ENCODE measurements at places on chromosomes 13 and 19.

DNA sequence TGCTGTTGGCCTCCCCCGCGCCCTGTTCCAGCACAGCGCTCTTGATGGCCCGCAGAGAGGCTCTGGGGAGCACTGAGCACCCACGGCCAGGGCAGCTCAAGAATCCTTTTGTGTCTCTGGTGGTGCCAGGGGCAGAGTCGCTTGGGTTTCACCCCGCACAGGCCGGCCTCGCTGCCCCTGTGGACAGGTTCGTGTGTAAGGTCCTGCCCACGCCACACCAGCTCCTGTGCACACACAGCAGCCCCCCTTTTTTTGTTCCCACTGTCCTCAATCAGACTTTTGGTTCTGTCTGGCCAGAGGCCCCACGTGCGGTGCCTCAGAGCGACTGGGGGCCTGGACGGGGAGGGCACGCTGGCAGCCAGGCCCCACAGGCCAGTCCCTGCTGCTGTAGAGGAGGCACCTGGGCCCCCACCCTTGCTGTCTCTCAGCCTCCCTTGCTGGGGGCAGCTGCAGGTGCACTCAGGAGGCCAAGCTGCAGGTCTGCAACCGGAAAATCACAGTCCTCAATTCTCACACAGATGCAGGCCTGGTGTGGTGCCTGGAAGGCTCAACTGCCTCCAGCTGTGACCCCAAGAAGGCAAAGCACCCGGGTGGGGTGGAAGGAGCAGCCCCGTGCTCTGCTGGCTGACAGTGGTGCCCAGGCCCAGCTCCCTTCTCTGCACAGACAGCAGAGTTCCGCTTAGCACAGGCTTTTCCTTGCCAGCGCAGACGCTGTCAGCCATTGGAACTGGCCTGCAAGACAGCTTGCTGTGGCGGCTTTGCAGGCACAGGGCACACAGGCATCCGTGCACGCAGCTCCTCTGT is 12.6 kb upstream of the F7 start:
- DNase-seq: no peak

DNA sequence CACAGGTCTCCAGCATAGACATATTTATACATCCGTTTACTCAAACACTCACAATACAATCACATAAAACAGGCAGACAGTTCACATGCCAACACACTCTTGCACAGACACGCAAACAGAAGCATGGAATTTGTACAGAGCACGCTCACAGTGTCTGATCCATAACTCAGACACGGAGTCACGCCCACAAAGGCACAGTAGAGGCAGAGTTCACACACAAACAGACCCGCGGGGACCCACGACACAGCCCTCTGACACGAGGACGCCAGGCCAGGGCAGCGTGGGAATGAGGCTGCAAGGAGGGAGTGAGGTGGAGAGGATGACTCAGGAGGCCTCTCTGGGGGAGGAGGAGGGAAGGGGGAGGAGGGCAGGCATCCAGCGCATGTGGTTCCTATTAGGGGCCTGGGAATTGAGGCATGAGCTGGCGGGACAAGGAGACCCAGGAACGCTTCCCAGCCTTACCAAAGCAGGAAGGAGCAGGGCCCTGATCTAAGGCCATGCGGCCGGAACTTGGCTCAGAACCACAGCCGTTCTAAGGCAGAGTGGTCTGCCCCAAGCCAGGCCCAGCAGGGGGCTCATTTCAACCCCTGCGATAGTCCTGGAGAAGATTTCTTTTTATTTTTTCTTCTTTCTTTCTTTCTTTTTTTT is 9.1 kb upstream of the OLFM2 start:
- no peak for DNase-seq

DNA sequence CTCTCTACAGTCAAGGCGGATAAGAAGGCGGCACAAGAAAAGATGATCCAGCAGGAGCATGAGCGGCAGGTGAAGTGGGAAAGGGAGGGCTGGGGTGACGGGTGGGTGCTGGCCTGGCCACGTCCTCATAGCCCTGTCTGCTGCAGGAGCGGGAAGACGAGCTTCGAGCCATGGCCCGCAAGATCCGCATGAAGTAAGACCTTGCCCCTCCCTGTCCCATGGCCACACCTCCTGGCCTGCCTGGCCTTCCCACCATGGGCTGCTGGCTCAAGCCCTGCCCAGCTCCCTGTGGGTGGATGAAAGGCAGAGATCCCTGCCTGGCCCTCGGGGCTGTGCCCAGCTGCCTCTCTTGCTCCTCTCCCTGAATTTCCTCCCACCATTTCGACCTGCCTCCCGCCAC is 7.2 kb downstream of the ZNF296 start:
- DNase-seq: no peak

- no peak for DNase-seq
These were observed 8.9 kb upstream of the ACP5 start for GRCh38 chr19:11586331-11586730.

- no peak for DNase-seq
These were observed 14.4 kb upstream of the DPP9 start for GRCh38 chr19:4737955-4738600.

DNA sequence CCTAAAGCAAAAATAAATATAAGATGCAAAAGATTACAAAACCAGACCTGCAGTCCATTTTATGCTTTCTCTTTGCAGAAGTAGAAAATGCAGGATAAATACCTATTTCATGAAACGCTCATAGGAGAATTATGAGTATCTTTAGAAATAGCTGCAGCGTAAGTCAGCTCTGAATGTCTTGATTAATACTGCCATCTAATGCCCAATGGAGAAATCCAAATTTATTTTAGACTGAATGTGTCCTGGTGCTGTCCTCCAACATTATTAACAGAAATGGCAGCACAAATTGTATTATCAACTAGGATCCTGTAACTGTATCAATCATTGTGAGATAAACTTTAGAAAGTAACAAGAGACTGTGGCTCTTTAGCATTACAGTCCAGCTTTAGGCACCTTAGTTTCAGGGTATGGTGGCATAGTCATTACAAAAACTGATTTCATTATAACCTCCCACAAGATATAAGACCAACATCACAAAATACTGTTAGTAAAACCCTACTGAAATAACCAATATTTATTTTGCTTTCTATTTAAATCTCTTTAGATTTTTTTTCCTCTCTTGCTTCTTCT is 162.1 kb upstream of the MIR17HG start:
- DNase-seq: no peak

GRCh38 chr19:49020342-49020741 is 3.5 kb upstream of the LHB start:
- no peak for DNase-seq

GRCh38 chr13:66139701-66140100 is 1090.4 kb downstream of the PCDH9 start:
- no peak for DNase-seq

- DNase-seq: no peak
These were observed 118.5 kb downstream of the ATP8A2 start for GRCh38 chr13:25490236-25490635.

- no peak for DNase-seq
These were observed 839 bp upstream of the CKAP2 start for GRCh38 chr13:52454459-52454819.

- peak; percentile 25 for DNase-seq
These were observed 1.4 kb downstream of the PLPP2 start for GRCh38 chr19:289651-290371.

DNA sequence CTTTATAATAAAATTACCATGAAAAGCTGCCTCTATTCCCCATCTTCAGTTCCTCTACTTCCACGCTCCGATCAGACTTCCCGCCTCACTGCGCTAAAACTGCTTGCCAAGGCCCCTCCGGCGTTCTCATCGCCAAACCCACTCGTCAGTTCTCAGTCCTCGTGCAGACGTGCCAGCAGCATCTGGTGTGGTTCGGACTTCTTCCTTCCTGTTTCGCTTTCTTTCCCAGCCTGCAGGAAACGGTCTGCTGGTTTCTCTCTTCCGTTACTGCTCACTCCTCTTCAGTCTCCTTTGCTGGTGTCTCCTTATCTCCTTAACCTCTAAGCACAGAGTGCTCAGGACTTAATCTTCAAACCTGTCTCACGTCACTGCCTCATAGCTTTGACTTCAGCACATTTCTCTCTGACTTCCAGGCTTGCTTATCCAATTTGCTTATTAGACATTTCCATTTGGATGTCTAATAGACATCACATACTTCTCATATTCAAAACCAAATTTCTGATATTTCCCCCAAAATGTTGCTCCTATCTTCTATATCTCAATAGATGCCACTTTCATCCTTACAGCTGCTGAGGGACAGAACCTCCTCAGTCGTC is 40.3 kb downstream of the RCBTB2 start:
- peak; percentile 55 for DNase-seq

DNA sequence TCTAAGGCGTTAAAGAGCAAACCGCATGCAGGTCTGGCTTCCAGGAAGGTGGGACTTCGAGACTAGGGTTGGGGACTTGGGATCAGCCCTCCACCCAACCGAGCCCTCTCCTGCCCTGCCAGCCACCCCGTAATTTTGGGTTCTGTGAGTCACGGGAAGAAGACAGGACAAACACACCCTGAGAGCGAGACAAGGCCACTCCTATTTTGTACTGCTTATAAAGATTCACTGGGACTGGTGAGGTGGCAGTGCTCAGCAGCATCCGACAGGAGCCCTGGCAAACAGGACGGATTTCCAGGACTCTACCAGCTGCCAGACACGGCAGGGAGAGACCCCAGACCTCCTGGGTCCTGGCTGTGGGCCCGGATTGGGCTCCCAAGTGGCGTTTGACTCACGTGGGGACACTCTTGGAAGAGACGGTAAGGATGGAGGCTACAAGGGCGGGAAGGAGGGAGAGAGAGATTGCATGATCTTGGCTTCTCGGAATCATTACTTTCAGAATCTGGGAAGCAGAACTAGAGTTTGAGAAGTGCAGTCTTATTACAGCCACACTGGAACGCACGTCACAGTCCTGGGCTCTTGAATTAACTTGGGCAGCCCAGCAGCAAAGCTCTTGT is at the start of gene C5AR2:
Gene C5AR2, plus strand, starts transcription at position 245 of the 617 bp plus-strand sequence. CDS start 8,625 bp downstream, outside the sequence.
- no peak for DNase-seq

GRCh38 chr13:69324090-69324886 is 783.3 kb upstream of the ATXN8OS start:
- DNase-seq: no peak

- DNase-seq: no peak
These were observed 20.1 kb downstream of the ZNF283 start for GRCh38 chr19:43847246-43847645.

GRCh38 chr19:1729568-1729925 is 23.8 kb upstream of the ONECUT3 start:
- no peak for DNase-seq

DNA sequence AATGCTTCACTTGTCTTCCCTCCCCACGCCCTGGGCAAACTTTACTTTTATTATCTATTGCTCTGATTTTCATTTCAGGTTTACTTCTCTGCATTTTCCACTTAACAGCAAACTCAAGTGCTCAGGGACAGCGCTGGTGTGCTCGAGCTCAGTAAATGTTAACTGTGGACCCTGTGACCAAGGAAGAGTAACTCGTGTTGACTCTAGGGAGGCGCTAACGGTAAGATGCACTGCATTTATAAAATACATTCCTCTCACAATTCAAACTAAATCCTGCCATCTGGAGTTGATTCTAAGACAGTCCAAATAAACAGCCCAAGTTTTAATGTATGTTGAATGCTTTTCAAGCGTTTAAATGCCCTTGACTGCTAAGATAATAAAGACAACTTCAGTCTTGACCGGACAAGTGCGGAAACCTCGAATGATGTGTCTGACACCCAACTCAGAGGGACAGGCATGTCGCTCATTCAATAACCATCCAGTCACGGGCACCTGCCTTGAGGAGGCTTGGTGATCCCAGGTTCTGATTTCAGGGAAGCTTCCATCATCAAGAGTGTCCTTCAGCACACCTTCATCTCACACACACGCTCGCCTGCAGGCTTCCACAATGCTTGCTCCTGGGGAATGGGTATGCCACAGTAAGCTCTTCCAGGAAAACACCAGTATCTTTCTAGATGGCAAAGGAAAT is 93.2 kb downstream of the STK24 start:
- DNase-seq: no peak

GRCh38 chr19:3515891-3516422 is 9.8 kb downstream of the FZR1 start:
- no peak for DNase-seq

GRCh38 chr19:12703046-12703445 is 6.6 kb upstream of the FBXW9 start:
- no peak for DNase-seq

- no peak for DNase-seq
These were observed 1.5 kb downstream of the ZNF543 start for GRCh38 chr19:57321751-57322150.

DNA sequence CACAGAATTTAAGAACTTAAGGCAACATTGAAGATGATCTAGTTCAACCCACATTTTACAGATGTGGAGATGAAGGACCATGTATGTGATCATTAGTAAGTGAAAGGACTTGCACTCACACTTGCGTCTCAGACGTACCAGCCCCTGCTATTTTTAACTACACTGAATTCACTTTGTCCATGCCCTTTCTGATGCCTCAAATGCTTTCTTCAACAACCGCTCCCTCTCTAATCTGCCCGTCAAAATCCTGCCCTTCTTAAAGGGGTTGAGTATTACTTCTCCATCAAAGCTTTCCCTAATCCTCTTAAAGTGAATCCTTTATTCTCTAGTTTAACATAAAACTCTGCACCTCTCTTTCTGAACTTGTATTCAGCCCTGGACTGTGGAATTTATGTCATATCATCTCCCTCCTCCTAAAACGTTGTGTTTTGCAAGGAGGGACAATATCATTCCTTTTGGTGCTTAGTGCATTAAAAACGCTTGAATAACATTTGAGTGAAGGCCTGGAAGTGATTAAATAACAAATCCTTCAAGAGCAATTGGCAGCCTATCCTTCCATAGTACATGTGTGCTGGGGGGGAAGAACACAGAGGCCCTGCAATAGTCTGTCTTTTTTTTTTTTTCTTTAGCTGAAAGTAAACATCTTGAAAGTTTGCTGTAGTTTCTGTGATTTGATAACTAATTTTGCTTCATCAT is 493.3 kb downstream of the LMO7 start:
- DNase-seq: no peak

DNA sequence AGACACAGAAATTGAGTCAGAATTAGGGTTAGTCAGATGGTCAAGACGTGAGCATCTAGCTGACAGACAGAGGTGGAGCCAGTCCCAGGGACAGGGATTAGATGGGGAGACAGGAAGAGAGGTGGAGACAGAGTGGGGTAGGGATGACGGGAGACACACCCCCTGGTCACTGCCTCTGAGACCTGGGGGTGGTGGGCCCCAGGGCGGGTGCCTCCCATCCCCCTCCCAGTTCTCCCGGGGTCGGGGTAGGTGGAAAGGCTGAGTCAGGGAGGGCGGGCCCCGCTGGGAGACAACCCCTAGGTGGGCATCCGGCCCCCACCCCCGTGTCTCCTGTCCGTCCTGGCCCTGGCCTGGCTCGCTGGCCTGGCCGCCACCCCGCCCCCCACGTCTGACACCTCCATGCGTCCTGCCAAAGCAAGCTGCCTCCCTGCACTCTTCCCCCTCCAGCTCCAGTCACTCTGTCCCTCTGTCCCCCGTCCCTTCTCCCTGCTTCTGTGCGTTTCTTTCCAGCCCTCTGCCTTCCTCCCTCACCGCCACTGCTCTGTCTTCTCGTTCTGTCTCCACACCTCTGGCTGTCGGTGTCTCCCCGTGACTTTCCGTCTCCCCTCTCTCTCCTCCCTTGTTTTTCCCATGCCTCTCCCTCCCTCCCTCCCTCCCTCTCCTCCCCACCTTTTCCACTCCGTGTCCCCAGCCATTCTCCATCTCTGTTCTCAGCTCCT is 15.1 kb downstream of the CCDC97 start:
- peak; percentile 48 for DNase-seq

GRCh38 chr13:44819245-44819644 is 170.0 kb downstream of the NUFIP1 start:
- DNase-seq: no peak

GRCh38 chr13:77724092-77724491 is 26.6 kb downstream of the SLAIN1 start:
- no peak for DNase-seq

- no peak for DNase-seq
These were observed at the start of gene MUC16 for GRCh38 chr19:9009935-9010651. Gene MUC16 (minus strand): TSS chr19:9010409.

GRCh38 chr13:21429211-21429610 is 29.9 kb downstream of the ZDHHC20 start:
- no peak for DNase-seq
